Upper lobe of left lung (tissue), 6 donors: ENCODE measurements at places on chromosomes 1 and 21. TPM values are rescaled to one million over a fixed set of nuclear protein-coding genes. Genes with fewer than 3 reads are reported as not detected.

The SYT2 gene
- total RNA-seq: not detected

The RUNX3 gene
- total RNA-seq: 10.5 TPM

The CDC42 gene
- total RNA-seq: 248 TPM

The CHIT1 gene
- 4.0 TPM for total RNA-seq

The MYOG gene
- not detected for total RNA-seq

The SLC22A15 gene
- 52.4 TPM for total RNA-seq

The SMAP2 gene
- 70.6 TPM for total RNA-seq

The H6PD gene
- total RNA-seq: 48.6 TPM

The CHAF1B gene
- total RNA-seq: 1.0 TPM

The DNASE2B gene
- 1.5 TPM for total RNA-seq

The SIK1 gene
- total RNA-seq: 27.2 TPM

The RXRG gene
- 2.3 TPM for total RNA-seq

The GSTM5 gene
- 12.9 TPM for total RNA-seq

The FAM151A gene
- not detected for total RNA-seq

The GUCA2B gene
- total RNA-seq: not detected

The RGS2 gene
- total RNA-seq: 47.7 TPM

The CLDN14 gene
- not detected for total RNA-seq

The TNFRSF4 gene
- 1.7 TPM for total RNA-seq

The NHLH2 gene
- total RNA-seq: 0.49 TPM

The LCK gene
- 8.7 TPM for total RNA-seq

The ACTRT2 gene
- not detected for total RNA-seq

The ZNF697 gene
- total RNA-seq: 4.4 TPM
